ENCODE measurements at places on chromosomes 1 and 21. TPM values are rescaled to one million over a fixed set of nuclear protein-coding genes. Genes with fewer than 3 reads are reported as not detected.

The SMPDL3B gene
- total RNA-seq = 0.10 TPM

The PLK3 gene
- total RNA-seq = 50.8 TPM

The LCE1A gene
- not detected for total RNA-seq

The LRRC38 gene
- 0.40 TPM for total RNA-seq

The LENEP gene
- not detected for total RNA-seq

The OR2AK2 gene
- not detected for total RNA-seq

The UROD gene
- total RNA-seq = 191 TPM

The TMEM81 gene
- total RNA-seq = 0.60 TPM
